Testis (tissue), 5 donors: ENCODE measurements at places on chromosomes 2 and 18.

DNA sequence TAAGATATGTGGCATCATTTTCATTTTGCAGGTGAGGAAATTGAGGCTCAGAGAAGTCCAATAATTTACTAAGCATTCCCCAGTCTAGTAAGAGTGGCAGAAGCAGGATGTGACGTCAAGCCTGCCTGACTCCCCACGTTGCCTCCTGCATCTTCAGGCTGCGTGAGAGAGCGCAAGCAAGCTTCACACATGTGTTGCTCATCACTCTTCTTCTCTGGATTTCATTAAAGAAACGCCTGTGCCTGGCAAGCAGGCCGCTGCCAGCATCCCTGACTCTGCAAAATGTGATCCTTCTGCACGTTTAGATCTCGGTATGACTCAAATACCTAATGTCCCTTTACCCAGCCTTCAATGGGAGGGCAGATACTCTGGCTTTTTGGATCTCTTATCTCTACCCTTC, 96.8 kb downstream of the PRKCE start:
- H3K4me1 ChIP-seq: peaks cover 9% of the 10 kb centered on the region
- no peak overlapping the region for H3K4me3 ChIP-seq
- H3K27me3 ChIP-seq: no peaks in the 10 kb centered on the region
- DNase-seq: no peak
- no peaks in the 10 kb centered on the region for H3K36me3 ChIP-seq

- no peaks in the 10 kb centered on the region for H3K4me1 ChIP-seq
- H3K36me3 ChIP-seq: no peaks in the 10 kb centered on the region
- no peaks in the 10 kb centered on the region for H3K27me3 ChIP-seq
- no peak for DNase-seq
Measured at GRCh38 chr2:224802407-224802806, 86.2 kb upstream of the CCDC195 start.

DNA sequence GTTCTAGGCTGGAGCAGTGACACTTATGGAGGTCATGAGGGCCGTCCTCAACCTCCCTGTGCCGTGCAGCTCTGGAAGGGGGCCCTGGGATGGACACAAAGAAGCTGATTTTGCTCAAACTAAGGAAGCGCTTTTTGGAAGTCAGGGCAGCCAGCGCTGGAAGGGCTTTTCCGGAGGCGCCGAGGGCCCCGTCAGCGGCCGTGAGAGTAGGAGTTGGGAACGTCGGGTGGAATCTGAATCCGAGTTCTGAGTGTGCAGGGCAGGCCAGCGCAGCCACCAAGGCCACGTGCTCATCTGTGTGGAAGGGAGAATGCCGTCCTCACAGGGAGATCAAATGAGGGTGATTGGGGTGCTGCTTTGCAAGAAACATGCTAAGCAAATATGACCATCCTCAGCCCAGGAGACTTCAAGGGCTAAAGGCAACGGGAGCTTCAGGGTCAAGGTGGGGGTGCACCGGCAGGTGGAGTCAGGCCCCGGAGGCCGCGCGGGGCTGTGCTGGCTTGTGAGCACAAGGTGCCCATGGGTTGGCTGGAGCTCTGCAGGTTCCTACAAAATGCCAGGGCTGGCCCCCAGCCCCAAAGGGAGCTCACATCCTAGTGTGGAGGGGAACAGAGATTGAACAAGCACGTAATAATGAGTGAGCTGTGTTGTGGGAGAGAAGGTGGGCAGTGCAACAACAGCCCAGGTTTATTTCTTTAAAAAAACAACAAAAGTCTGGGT, 70.4 kb upstream of the HPCAL1 start:
- no peak overlapping the region for H3K4me3 ChIP-seq
- peaks cover 11% of the 10 kb centered on the region for H3K4me1 ChIP-seq
- no peak overlapping the region for H3K27ac ChIP-seq

- H3K27ac ChIP-seq: peak overlapping the region; percentile 89
- no peak overlapping the region for H3K4me3 ChIP-seq
- peaks cover 55% of the 10 kb centered on the region for H3K4me1 ChIP-seq
- DNase-seq: peak; percentile 95
- no peaks in the 10 kb centered on the region for H3K27me3 ChIP-seq
Measured at GRCh38 chr2:46847185-46847710, 68.4 kb downstream of the MCFD2 start.

DNA sequence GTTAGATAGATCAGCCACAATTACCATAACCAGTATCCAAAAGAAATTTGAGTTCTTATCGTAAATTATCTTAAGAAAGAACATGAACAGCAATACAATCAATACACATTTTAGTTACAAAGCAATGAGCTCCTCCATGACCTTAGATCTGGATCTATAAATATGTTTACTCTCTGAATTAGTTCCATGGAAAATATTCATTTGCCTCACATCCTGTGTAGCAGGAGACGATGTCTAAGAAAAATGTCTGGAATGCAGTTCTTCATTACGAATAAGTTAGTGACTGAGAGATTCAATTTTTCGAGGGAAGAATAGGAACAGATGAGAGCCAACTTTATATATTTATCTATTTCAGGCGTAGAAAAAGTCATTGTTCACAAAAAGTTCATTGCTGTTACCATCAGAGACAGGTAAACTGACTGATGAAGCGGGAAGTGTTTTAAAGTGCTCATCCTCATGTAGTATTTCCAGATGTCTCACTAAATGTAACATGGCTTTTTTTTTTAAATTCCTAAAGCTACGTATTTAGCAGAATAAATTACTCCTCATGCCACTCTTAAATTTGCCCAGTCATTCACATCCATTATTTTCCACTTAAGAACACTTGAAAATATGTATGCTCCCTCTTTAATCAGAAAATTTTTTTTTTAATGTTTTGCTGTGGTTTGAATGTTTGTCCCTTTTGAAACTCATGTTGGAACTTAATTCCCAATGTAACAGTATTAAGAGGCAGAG, 106.5 kb upstream of the SCN1A start:
- no peaks in the 10 kb centered on the region for H3K4me1 ChIP-seq
- no peak overlapping the region for H3K4me3 ChIP-seq
- no peak overlapping the region for H3K27ac ChIP-seq
- no peaks in the 10 kb centered on the region for H3K36me3 ChIP-seq

GRCh38 chr2:224444021-224444420, 42.1 kb upstream of the FAM124B start:
- H3K4me1 ChIP-seq: no peaks in the 10 kb centered on the region
- H3K36me3 ChIP-seq: no peaks in the 10 kb centered on the region
- no peak overlapping the region for H3K27ac ChIP-seq
- no peak overlapping the region for H3K4me3 ChIP-seq

DNA sequence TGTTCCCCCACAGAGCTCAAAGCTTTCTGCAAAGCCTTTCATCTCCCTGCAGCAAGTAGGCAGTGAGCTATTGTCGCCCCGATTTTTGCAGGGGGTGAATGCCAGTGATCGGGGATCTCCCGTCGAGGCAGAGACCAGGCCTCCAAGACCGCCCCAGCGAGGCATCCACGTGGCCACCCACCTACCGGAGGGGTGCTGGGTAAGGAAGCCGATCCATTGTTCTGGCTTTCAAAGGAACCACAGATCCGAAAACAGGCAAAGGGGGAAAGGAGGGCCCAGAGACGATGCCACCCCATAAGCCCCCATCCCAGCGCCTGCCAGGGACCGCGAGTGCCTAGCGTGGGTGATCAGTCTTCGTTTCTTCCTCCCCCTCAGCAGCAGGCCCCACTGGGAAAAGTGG, 2.4 kb downstream of the ADRA2B start:
- H3K36me3 ChIP-seq: no peaks in the 10 kb centered on the region
- H3K27ac ChIP-seq: no peak overlapping the region
- peaks cover 13% of the 10 kb centered on the region for H3K4me1 ChIP-seq
- no peak overlapping the region for H3K4me3 ChIP-seq

DNA sequence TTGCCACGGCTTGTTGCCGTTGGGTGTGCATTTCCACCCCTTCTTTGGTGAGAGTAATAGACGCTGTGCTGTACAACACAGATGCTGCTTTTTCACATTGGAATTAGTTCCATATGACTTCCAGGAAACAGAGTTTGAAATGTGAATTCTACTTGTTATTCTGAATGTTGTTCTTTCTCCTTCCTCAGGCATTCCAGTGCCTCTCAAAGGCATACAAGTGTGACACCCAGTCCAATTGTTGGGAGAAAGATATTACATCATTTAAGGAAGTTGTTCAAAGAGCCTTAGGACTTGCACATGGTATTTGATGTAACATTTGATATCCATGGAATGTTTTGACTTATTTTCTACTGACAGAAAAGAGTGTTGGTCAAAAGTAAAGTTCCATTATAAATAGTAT, 134.4 kb upstream of the LTBP1 start:
- H3K27ac ChIP-seq: no peak overlapping the region
- no peak for DNase-seq
- H3K36me3 ChIP-seq: no peaks in the 10 kb centered on the region
- no peaks in the 10 kb centered on the region for H3K4me1 ChIP-seq
- H3K27me3 ChIP-seq: no peaks in the 10 kb centered on the region

- no peak overlapping the region for H3K27ac ChIP-seq
- no peaks in the 10 kb centered on the region for H3K36me3 ChIP-seq
- peaks cover 35% of the 10 kb centered on the region for H3K4me1 ChIP-seq
Measured at GRCh38 chr2:120769076-120769786, 33.6 kb downstream of the GLI2 start.

DNA sequence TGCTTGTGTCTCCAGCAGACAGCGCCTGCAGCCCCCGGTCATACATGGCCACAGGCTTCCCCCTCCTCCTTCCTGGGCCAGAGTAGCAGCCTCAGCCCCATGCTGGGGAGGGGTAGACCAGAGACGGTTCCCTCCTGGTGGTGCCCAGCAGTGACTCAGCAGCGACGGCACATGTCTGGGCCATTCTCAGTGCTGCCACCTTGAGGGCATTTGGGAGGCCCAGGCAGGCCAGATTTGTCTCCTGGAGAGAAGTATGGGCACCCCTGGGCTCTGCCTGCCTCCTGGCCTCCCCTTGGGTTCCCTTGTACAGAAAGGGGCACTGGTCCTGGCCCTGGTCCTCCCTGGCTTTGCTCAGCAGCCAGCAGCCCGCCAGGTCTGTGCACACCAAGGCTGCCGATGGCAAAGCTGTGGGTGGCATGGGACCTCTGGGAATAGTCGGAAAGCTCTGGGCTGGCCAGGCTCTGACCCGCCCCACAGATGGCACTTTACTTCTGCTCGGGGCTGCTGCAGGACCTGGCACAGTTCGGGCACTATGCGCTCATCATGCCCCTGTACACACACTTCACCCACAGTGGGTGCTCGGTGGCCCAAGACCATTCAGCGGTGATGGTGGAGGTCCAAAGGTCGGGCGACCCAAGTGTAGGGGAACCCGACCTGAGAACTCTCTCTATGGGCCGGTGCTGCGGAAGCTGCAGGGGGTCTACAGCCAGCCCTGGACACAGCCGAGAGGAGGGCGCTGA, 11.4 kb upstream of the ALPI start:
- DNase-seq: peak; percentile 70
- H3K4me3 ChIP-seq: no peak overlapping the region
- H3K27me3 ChIP-seq: no peaks in the 10 kb centered on the region
- H3K27ac ChIP-seq: no peak overlapping the region
- no peaks in the 10 kb centered on the region for H3K36me3 ChIP-seq
- no peaks in the 10 kb centered on the region for H3K4me1 ChIP-seq

- no peak overlapping the region for H3K4me3 ChIP-seq
- H3K36me3 ChIP-seq: no peaks in the 10 kb centered on the region
- DNase-seq: no peak
- H3K27me3 ChIP-seq: no peaks in the 10 kb centered on the region
- no peak overlapping the region for H3K27ac ChIP-seq
Measured at GRCh38 chr2:134248913-134249312, 5.0 kb upstream of the MGAT5 start.

DNA sequence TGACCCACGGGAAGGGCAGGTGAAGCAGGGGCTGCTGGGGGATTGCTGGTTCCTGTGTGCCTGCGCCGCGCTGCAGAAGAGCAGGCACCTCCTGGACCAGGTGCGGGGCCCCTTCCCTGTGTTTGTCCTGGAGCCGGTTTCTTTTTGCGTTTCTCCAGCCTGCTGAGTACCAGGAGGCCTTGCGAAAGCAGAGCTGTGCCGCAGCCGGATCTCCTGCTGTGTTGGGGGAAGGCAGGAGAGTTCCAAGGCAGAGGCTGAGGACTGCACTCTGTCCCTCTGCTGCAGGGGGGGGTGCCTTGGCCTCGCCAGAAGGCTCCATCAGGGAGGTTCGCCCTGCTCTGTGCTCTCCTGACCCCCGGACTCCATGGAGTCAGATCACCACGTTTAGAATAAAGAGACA, 2.8 kb downstream of the CAPN10 start:
- H3K36me3 ChIP-seq: no peaks in the 10 kb centered on the region
- no peak overlapping the region for H3K27ac ChIP-seq
- H3K4me3 ChIP-seq: no peak overlapping the region

DNA sequence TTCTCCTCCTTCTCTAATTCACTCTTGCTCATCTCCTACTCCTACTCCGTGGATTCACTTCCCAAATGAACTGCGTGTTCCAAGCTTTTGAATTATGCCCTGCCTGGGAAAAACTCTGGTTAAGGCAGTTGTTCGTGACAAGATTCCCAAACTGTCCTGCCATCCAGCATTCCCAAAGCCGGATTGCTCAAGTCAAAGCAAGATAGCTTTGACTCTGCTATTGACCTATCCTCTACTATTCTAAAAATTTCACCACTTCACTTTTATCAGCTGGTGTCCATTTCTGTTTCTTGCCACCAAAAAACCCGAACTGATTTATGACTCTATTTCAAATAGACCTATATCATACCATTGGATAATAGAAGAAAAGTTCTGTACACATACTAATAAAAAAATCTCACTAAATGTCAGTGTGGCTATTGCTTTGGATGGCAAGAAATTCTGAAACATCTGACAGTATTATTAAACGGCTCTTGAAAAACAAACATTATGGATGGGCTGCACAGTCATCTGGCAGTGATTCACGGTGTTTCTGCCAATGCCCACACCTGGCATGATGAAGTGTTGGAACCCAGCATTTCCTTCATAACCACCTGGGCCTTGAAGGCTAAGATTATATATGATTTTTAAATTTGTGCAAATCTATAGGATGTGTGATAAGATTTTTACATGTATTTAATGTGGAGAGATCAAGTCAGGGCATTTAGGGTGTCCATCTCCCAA, 87.4 kb downstream of the NCKAP5 start:
- no peaks in the 10 kb centered on the region for H3K27me3 ChIP-seq
- peaks cover 11% of the 10 kb centered on the region for H3K4me1 ChIP-seq
- DNase-seq: no peak
- H3K27ac ChIP-seq: no peak overlapping the region

DNA sequence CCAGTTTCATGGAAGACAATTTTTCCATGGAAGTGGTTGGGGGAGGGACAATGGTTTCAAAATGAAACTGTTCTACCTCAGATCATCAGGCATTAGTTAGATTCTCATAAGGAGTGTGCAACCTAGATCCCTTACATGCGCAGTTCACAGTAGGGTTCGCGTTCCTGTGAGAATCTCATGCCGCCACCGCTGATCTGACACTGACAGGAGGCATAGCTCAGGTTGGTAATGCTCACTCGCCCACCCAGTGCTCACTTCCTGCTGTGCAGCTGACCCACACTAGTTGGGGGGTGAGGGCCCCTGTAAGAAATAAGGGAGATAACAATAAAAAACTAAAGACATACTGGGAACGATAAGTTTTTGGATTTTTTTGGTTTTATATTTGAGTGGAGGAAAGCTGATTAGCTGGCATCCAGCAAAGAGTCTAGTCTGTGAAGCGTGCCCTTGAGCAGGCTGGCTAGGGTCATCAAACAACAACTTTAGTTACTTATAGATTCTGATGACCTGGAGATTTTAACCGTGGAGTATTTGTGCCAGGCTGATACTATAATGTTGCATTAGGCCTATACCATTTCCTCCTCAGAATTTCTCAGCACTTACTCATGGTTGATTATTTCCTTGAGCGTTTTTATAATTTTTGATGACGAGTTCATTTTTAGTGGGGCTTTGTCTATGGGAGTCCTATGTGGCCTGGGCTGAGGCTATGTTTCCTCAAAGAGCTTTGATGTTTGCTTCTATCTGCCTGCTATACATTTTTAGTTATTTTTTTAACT, 6.3 kb upstream of the MCFD2 start:
- no peaks in the 10 kb centered on the region for H3K4me1 ChIP-seq
- no peak overlapping the region for H3K4me3 ChIP-seq

- DNase-seq: no peak
- no peak overlapping the region for H3K27ac ChIP-seq
- H3K4me1 ChIP-seq: no peaks in the 10 kb centered on the region
- H3K4me3 ChIP-seq: no peak overlapping the region
- no peaks in the 10 kb centered on the region for H3K36me3 ChIP-seq
Measured at GRCh38 chr2:39024833-39025232, 96.0 kb downstream of the SOS1 start.
